ENCODE measurements at places on chromosomes 1 and 21. TPM values are rescaled to one million over a fixed set of nuclear protein-coding genes. Genes with fewer than 3 reads are reported as not detected.

DNA sequence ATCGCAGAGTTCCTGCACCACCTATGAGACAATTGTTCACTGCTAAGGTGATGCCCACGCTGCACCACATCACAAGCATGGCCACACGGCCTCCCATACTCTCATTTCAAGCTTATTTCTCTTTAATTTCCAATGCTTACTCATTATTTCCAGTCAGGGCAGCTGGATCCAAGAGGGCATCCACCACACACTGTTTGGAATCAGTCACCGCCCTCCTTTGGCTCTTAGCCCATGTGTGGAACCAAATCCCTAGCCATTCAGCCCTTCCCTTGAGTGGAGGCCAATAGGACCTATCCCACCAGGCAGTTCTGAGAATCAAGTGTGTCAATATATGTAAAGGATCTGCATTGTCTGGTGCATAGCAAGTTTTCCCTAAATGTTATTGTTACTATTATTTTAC lies 26.3 kb upstream of the PALMD start:
- DNase-seq, result no peak

- DNase-seq, result peak; percentile 70
Observed at GRCh38 chr1:156126630-156127534, 12.4 kb downstream of the LMNA start.

GRCh38 chr21:18147678-18148077 lies 97.0 kb upstream of the CHODL start:
- no peak for DNase-seq

LCE1F gene
- total RNA-seq, result not detected
